Testis (tissue), 5 donors: ENCODE measurements at places on chromosomes 2 and 18. TPM values are rescaled to one million over a fixed set of nuclear protein-coding genes. Genes with fewer than 3 reads are reported as not detected.
A peak's percentile ranks its signal among the peaks of the same experiment; 100 is the strongest.

GRCh38 chr2:86023366-86023712, 82.3 kb downstream of the POLR1A start:
- DNase-seq, result no peak

DNA sequence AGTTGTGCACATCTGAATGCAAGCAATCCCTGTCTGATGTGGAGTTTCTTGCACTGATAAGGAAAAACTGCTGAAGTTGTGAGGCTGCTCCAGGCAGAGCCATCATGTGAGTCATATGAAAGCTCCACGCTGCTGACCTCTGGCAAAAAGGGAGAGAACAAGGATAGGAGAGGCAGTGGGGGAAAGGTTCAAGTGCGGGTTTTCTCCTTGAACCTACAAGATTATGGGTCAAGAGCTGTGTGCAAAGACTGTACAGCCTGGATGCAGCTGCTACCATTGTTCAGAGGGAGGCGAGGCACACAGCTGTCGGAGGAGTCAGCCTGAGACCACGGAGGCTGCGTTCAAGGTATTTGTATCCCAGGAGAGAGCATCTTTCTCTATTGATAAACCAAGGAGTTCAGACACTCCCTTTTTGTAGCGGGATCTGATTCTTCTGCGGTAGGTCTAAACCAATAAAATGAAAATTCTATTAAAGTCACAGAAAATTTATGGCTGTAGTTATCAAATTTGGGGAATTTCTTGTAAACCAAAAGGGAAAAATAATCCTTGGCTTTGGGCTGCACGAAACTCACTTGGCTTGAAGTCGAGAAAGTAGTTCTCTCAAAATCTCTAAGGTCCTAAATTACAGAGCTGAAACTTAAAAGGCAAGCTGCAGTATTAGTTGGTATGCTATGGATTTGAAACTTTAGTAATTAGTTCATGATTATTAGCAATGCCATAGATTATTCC, at the start of gene CDK15:
TSS of gene CDK15 (plus strand) at position 96 of the 729 bp plus-strand sequence. CDS start at position 224, 128 bp downstream.
- DNase-seq, result peak; percentile 65

GRCh38 chr2:179812501-179812900, 48.9 kb downstream of the ZNF385B start:
- DNase-seq, result no peak

DNA sequence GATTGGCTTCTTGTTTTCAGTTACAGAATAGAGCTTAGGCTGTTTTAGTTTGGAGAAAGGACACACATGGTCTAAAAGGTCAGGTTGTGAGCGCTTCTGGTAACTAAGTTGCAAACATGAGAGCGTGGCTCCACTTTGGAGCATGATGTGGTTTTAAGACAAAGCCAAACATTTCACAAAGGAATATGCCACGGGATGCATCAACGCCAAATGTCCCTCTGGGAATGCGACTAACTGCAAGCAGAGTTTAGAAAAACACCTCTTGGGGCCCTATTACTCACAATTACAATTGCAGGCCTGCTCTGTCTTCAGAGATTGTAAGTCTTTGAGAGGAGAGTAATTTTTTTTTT, 25.4 kb downstream of the MYO7B start:
- DNase-seq, result no peak

DNA sequence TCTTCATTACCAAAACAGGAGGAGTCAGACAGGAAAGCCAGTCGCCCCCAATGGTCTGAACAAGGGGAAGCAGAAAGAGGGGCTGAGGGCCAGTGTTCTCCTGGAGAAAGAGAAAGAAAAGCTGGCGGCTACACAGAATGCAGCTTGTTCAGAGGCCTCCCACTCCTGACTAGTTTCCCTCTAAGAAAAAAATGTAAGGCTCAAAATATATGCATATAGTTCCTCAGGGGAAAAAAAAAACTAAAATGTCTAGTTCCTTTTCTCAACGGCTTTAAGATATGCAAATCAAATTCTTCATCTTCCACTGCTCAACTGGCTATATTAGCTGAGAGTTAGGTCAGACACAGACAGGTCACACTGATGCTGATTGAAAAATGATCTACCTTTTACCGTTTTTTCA, 18.6 kb downstream of the MBOAT2 start:
- DNase-seq, result no peak

GRCh38 chr2:84873350-84873749, 7.5 kb downstream of the TRABD2A start:
- DNase-seq, result no peak

GRCh38 chr2:160472839-160473251, 20.8 kb downstream of the RBMS1 start:
- no peak for DNase-seq

GRCh38 chr2:207221731-207222130, 56.0 kb upstream of the KLF7 start:
- no peak for DNase-seq

DNA sequence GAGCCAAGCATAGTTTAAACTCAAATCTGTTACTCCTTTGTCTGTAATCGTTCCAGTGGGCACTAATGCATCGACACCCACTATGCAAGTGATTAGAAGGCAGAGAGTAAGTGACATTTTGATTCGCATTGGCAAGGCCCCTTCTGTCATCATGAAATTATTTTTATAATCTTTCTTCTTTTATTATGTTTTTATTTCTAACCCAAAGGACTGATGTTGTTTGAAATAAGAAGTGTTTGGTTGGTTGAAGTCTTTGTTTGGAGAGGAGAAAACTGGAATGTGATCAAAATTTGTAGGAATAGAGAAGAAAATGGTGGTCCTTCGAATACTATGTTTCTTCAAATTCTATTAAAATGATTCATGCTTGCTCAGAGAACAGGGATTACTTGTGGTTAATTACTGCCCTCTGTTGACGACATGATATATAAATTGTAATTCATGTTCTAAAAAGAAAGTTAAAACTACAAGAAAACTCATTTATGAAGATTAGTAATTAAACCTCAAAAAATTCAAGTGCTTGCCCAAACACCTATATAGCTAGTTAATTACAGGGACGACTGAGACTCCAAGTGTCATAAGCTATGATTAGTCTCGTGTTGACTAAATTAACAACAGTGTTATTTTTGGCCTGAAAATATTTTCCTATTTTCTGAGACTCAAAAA, 26.4 kb upstream of the TFPI start:
- DNase-seq, result no peak

The CENPA gene
- 5.0 TPM for total RNA-seq

The ALPI gene
- 0.43 TPM for total RNA-seq

The C2orf76 gene
- 12.8 TPM for total RNA-seq

The MARCHF4 gene
- total RNA-seq, result 0.12 TPM

The PKDCC gene
- 86.0 TPM for total RNA-seq

The POTEC gene
- total RNA-seq, result 70.2 TPM

The DUSP19 gene
- total RNA-seq, result 3.8 TPM
